ENCODE measurements at places on chromosomes 7 and 10.

DNA sequence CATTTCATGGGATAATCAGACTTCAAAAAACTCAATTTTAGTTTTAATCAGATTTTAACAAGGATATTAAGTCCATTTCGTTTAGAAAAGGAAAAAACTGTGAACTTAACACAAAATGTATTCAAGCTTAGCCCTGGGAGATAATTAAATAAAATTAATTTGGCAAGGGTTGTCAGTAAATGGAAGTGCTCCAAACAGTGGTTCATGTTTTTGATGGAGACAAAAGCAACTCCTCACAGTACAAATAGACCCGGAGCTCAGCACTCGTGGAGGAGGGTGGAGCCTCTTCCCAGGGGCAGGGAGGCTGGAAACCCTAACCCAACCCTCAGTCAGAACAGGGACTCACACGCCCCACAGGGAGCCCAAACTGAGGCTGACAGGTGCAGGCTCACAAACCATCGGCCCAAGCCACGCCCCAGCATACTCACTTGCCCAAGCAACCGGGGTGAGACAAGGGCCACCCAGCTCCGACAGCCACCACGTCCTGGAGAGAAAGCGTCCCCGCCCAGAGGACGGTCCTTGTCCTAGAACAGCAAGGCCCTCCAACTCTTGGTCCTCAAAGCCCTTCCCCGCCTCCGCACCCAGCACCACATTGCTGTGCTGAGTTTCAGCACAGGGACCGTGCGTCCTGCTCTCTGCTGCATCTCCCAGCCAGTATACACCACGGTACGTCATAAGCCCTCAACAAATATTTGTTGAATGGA, 39.8 kb downstream of the MAD1L1 start:
- peak; percentile 95 for DNase-seq

GRCh38 chr10:91614225-91614624, 18.6 kb downstream of the PPP1R3C start:
- no peak for DNase-seq

GRCh38 chr7:124781907-124782734, 16.5 kb upstream of the GPR37 start:
- DNase-seq = no peak

GRCh38 chr10:84424731-84425167, 96.4 kb downstream of the CCSER2 start:
- no peak for DNase-seq

GRCh38 chr10:59102394-59102793, 74.0 kb upstream of the PHYHIPL start:
- DNase-seq = no peak

GRCh38 chr10:112967200-112967599, 17.2 kb downstream of the TCF7L2 start:
- DNase-seq = no peak

All from DMS153 (cell line).